Posterior cingulate gyrus (tissue), 11 donors: ENCODE measurements at places on chromosomes 5 and 9.

DNA sequence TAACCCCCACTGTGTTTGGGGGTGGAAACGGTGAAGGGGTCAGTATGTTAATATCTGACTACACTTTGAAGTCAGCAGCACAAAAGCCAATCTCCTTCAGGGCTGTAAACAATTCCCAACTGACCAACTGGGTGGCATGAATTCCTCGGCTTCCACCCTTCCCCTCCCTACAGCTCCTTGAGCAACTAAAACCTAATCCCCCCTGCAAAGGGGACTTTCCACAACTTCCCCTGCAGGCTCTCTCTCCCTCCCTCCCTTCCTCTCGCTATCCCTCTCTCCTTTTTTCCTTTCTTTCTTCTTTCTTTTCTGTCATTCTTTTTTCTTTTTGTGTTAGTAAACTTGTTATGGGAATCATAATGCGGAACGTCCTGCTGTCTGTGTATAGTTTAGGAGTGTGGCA lies 65.1 kb upstream of the PTCH1 start:
- no peak for DNase-seq

- no peak for DNase-seq
These were observed 34.1 kb downstream of the TMEM252 start for GRCh38 chr9:68506551-68506950.

DNA sequence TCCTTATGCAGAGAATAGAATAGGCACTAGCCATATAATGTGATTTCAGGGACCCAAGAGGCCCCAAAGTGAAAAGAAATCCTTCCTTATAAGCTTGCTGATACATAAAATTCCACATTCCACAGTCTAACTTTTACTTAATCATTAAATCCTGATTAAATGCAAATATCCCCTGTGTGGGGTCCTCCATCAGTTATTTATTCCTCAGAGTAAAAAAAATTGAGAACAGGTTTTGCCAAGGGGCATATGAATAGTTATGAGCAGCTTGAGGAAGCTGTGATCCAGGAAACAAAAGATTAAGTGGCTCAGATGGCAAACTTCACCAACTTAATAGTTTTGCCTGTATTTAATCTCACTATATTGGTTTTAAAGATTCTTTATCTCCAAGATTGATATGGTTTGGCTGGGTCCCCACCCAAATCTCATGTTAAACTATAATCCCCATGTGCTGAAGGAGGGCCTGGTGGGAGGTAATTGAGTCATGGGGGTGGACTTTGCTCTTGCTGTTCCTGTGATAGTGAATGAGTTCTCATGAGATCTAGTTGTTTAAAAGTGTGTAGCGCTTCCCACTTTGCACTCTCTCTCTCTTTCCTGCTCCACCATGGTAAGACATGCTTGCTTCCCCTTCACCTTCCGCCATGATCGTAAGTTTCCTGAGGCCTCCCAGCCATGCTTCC lies 324.9 kb downstream of the NPR3 start:
- DNase-seq = no peak

GRCh38 chr5:53067641-53068040 lies 41.9 kb downstream of the MOCS2 start:
- DNase-seq = no peak

DNA sequence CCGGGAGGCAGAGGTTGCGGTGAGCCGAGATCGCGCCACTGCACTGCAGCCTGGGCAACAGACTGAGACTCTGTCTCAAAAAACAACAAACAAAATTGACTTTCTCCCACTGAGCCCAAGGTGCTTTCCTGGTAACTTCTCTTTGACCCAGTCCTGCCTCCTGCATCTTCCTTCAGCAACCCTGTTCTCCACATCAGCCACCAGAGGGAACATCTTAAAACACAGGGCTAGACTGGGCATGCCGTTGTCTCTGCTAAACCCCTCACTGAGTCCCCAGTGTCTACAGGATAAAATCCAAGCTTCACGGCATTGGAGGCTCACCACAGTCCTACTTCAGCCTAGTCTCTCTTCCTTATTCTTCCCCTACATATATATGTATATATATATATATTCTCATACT lies 39.8 kb upstream of the KCNMB1 start:
- no peak for DNase-seq

DNA sequence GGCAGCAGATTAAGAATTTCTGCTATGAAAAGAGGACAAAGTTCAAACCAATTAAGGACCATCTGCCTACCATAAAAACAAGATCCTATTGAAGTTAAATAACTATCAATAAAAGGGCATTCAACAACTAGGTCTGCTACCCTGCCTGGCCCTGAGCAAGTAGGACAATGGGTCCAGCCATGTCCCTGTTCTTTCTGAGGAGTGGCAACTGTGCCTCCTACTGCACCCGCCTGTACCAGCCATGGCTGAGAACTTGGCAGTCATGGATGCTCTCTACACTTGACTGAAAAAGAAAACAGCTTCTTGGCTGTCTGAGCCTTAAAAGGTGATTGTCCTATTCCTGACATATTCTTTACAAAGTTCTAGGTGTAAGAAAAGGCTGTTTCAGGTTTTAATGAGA lies 652.4 kb downstream of the PDE4D start:
- DNase-seq = no peak

DNA sequence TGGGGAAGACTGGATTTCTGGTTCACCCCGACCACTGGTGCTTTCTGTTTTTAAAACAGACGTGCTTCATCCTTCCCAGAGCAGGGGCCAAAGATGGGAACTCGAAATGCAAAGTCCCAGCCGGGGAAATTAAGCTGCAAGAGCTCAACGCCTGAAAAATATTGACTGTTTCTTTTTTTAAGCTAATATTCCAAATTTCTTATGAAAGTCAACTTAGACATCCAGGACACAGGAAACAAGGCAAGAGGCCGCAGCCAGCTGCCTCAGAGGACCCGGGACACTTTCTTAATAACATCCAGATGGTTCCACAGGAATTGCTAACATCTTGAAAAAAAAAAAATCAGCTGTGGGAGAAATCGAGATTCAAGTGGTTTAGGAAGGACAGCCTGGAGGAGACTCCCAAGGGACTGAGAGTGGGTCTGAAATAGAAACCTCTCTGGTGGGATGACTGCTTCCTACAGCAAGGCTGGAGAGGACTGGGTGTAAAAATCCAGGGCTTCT lies 144.9 kb downstream of the FGF1 start:
- DNase-seq = no peak
